Muscle of back (tissue), 13 donors: ENCODE measurements at places on chromosomes 2 and 18. TPM values are rescaled to one million over a fixed set of nuclear protein-coding genes. Genes with fewer than 3 reads are reported as not detected.

- no peak for DNase-seq
Measured at GRCh38 chr2:187819624-187820023, 265.4 kb upstream of the TFPI start.

GRCh38 chr18:58694720-58695468, 23.6 kb downstream of the MALT1 start:
- no peak for DNase-seq

- DNase-seq = no peak
Measured at GRCh38 chr18:79876497-79876896, 75.0 kb downstream of the SLC66A2 start.

The TEKT4 gene
- polyA plus RNA-seq = not detected

DNA sequence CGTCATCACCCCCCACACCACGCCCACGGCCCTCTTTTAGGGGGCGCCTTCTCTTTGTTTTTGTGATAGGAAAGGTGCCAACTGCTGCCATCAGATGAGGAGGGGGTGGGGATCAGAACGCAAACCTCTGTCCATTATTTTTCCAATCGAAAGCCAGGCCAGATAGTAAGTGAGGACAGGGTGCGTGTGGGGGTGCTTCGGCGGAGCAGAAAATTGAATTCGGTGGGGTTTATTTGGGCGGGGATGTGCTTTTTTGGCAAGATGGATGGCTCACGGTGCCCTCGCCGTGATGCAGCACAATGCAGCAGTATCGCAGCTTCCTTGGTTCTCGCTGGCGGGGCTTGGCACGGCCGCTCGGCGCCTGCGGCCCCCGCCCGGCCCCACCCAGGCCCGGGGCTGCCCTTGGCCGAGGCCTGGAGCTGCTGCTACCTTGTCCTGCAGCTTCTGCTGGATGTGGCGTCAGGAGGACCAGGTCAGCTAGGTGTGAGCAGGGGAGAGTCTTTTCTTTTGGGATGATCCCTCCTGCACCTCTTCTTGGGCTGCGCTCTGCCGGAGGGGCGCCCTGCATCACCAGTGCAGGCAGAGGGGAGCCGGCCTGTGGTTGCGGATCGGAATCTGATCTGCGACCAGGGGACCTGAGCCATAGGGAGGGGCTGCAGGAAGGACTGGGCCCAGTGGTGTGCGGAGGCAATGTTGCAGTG, 1.3 kb downstream of the SPTBN1 start:
- peak; percentile 84 for DNase-seq

DNA sequence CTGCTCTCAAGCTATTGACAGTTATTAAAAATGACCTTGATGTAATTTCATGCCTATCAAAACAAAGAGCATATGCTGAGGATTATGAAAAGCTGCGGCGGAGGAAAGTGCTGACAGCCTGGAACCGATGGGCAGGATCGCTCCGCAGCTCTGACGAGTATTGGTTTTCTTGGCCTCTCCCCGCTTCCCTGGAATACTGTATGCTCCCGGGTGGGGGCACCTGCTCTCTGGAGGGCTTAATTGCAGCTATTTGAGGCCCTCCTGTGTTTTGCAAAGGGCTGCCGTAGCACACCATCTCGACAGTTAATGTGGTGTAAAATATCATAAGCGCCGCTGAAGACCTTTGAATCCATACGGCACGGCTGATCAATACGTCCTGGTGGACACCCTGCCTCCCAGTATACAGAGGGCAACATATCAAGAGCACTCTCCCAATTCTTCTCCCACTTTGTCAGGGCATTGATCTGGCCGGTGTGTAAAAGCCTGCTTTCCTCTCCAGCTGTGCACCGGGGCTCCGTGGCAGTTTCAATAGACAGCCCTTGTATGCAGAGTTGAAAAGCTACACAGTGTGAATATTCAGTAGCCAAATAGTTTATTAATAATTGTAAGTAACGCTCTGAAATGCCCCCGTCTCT, 662.4 kb downstream of the GALR1 start:
- DNase-seq = no peak

GRCh38 chr18:79410171-79410641, 14.5 kb downstream of the NFATC1 start:
- no peak for DNase-seq

DNA sequence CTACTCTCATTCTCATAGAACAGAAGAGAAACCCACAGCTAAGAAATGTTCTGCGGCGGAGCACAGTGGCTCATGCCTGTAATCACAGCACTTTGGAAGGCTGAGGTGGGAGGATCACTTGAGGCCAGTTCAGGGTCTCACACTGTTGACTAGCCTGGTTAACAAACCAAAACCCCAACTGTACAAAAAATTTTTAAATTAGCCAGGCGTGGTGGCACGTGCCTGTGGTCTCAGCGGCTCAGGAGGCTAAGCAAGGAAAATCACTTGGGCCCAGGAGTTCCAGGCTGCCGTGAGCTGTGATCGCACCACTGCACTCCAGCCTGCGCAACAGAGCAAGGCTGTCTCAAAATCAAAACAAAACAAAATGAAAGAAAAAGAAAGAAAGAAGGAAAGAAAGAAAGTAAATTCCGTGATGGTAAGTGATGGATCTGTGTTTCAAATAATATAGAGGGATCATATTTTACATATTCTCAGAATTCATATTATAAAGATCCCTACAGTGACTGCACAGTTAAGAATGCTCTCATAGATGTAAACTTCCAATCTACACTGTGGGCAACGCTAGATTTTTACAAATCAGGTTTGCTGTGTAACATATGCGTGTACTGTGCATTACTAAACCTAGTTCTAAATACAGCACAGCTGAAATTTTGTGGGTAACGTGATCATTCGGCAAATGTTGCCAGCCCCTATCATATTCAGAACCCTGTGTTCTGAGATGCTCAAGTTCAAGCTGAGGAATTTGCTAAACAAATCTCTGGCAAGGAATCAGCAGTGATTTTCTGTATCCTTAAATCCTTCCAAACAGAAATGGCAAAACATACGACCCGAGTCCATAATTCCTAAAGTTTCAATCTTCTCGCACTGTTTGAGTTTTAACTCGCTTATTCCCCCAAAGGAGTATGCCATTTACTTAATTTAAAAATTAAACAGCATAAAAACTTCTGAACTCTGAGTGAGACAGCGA, 1.2 kb upstream of the RAB12 start:
- peak; percentile 44 for DNase-seq

The SLC8A1 gene
- polyA plus RNA-seq = 8.1 TPM

The FBXO48 gene
- 2.4 TPM for polyA plus RNA-seq

DNA sequence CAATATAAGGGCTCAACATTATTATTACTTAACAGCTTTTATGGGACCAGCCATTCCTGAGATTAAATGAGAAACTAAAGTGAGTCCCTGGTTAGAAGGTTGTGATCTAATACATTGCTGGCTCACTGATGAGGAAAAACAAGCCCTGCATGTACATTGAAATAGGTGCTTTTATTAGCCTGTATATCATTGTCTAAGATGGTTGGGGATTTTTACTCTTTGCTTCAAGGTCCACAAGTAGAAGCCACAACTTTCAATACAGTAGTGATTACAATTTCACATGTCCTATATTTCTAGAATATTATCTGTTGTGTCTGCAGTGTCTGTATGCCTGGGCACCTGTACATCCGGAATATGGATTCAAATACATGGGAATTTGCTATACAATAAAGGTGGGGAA, 104.1 kb upstream of the FZD5 start:
- no peak for DNase-seq

The SLC4A5 gene
- polyA plus RNA-seq = 3.9 TPM

The TMEM178A gene
- polyA plus RNA-seq = 21.5 TPM

The SH3BP4 gene
- 17.4 TPM for polyA plus RNA-seq

GRCh38 chr18:13629841-13630715, 96.3 kb downstream of the FAM210A start:
- DNase-seq = peak; percentile 80

DNA sequence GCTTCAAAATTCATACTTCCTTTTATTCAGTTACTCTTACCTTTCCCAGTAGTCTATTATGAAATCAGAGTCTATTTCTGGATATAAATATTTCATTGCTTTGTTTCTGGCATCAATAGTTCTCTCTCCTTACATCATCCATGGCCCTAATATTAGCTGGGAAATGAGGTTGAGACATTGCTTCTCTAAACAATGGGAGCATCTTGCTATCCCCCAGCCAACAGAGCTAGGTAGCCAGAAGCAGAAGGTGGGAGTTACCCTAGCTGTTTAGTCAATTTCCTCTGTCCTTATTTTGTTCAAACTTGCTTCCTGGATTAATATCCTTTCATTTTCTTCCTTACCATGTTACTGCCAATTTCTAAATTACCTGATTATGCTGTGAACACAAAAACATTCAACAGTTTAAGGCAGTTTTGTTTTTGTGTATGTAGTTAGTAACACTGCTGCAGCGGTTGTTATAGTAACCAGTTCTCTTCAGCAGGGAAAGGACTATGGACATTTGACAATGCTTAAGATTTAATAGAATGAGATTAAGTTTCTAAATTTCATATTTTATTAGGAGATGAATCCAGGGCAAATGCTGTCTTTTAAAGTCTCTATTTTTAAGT, 160.5 kb upstream of the KCNJ3 start:
- peak; percentile 36 for DNase-seq

GRCh38 chr2:70964596-70965386, 13.6 kb upstream of the ANKRD53 start:
- peak; percentile 47 for DNase-seq

The B3GNT7 gene
- 0.51 TPM for polyA plus RNA-seq

- DNase-seq = peak; percentile 52
Measured at GRCh38 chr18:76259711-76260110, 235.3 kb downstream of the ZNF516 start.

DNA sequence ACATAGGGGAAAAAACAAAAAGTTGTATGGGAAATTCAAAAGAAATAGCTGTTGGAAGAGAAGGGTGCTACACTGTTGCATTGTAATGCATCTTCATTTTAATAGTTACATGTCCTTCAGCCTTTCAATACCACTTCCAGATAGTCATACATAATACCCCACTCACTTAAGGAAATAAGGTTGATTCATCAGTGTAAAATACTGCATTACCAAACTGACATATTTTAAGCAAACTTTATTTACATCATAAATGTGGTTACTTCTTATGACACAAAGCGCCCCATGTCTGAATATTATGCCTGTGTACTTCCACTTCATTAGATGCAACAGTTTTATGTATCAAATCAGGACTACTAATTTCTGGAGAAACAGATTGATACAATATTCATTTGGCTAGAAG, 4.5 kb downstream of the RBMS1 start:
- DNase-seq = no peak

DNA sequence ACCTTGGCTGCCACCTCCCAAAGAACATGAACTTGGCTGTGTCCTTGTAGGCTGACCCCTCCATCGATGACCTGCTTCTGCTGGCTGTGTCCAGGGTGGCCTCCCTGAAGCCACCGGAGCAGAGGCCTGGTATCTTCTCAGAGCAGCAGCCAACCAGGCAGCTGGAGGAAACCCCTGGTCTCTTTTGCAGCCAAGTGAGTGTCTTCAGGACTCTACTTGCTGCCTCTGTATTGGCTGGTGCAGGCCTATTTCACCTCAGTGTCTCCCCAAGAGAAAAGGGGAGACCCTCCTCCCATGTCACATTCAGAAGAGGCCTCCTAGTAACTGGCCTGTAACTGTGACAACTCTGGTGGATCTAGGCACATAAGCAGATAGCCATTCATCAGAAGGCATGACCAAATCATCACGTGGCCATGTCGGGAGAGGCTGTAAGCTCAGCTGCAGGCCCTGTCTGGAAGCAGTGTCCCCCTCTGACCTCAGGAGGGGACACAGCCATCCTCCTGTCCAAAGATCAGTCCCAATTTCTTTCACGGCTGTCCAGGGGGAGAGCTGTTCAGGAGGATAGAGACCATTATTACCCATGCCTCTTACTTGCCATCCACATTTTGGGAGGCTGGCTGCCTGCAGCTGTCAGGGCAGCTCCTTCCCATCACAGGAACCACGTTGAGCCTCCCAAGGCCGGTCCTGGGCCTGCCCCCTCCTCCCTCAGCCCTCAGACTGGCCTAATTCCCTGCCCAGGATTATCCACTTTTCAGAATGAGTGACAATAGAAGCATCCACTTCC, 20.9 kb upstream of the ROCK2 start:
- DNase-seq = no peak

The CYS1 gene
- 11.0 TPM for polyA plus RNA-seq

The MROH2A gene
- polyA plus RNA-seq = not detected

The TWIST2 gene
- 4.9 TPM for polyA plus RNA-seq

GRCh38 chr18:40686836-40687235, 1268.2 kb upstream of the PIK3C3 start:
- DNase-seq = no peak

DNA sequence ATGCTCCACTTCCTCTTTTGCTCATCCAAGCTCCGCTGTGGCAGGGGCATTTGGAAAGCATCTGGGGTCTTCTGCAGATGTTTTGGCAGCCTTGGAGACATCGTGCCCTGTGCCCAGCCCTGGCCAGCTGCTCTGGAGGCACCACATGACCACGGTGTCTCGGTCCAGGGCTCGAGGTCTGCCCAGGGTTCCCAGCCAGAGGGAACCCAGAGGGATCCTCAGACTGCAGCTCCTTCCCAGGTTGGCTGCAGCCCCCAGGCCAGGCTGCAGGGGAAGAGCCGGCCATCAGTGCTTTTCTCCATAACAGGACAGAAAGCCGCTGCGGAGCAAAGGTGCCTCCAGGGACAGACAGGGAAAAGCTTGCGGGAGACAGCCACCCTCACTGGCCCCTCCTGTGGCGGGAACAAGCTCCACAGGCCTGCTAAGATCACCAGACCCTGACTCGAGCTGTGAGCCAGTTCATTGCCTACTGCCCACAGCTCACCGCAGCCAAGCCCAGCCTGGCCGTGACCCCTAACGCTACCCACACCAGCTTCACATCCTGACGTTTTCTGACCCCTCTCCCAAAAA, 74.7 kb downstream of the SMAD7 start:
- DNase-seq = peak; percentile 44

The ESPNL gene
- 2.2 TPM for polyA plus RNA-seq

- no peak for DNase-seq
Measured at GRCh38 chr2:23826040-23826439, 100.9 kb downstream of the ATAD2B start.

The IKZF2 gene
- 5.4 TPM for polyA plus RNA-seq

DNA sequence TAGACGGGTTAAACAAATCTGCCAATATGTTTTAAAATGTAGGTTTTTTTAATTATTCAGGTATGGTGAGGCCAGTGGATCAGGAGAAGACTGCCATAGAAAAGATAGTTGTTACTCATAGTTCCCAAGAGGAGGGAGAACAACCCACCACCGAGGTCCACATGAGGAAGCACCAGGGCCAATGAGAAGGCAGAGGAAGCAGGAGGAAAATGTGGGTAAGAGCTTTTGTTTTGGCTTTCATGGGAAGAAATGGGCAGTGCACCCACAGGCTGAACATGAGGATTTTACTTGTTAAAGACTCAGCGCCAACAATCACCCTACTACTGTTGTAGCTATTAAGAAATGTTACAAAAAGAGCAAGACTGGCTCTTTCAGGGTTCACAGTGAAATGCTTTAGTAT, 191.8 kb upstream of the HNMT start:
- no peak for DNase-seq
